ENCODE measurements at places on chromosomes 1 and 21. TPM values are rescaled to one million over a fixed set of nuclear protein-coding genes. Genes with fewer than 3 reads are reported as not detected.

The HCRTR1 gene
- not detected for total RNA-seq

The SORT1 gene
- total RNA-seq: 3.6 TPM

The GCSAML gene
- total RNA-seq: 0.42 TPM

DNA sequence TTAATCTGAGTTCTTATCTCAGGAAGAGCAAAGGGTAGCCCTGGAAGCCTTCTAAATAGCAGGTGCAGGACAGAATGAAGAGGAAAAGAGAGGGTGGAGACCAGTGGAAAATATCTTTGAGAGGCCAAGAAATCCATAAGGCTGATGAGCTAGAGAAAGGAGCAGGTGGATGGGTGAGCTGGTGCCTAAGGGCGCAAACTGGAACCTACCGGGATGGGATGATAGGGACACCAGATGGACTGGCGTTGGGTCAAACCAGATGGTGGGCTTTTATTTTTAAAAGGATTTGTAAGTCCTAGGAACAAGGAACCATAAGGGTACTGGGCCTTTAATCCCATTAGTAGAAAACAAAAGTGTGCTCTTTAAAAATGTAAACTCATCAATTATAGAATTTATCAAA is 59.7 kb downstream of the RGL1 start:
- H3K27me3 ChIP-seq: no peaks in the 10 kb centered on the region
- DNase-seq: no peak
- H3K27ac ChIP-seq: no peak overlapping the region
- no peaks in the 10 kb centered on the region for H3K4me1 ChIP-seq

DNA sequence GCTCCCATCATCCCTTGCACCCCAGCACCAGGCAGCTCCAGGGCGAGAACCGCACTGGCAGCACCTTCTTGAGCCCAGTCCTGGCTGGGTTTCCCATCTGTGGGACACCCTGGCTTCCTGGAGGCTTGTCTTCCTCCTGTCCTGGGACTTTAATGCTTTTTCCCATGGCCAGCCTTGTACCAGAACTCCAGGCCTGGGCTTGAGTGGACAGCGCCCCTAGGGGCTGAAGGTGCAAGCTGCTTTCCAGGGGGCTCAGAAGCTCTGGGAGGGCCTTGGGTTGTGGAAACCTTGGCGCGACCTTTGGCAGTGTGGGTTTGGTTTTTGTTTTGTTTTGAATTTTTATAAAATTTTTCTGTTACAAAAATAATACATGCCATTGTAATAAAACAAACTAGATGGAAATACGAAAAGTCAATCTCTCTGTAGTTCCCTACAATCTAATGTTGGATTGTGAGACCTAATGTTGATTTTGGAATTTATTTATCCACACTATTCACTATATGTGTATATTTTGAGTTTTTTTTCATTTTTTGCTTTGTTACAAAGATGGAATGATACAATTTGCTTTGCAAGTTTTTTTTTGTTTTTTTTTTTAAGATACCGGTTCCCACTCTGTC is 33.8 kb upstream of the RPL11 start:
- no peaks in the 10 kb centered on the region for H3K36me3 ChIP-seq
- DNase-seq: no peak
- H3K27me3 ChIP-seq: no peaks in the 10 kb centered on the region
- no peak overlapping the region for H3K27ac ChIP-seq

DNA sequence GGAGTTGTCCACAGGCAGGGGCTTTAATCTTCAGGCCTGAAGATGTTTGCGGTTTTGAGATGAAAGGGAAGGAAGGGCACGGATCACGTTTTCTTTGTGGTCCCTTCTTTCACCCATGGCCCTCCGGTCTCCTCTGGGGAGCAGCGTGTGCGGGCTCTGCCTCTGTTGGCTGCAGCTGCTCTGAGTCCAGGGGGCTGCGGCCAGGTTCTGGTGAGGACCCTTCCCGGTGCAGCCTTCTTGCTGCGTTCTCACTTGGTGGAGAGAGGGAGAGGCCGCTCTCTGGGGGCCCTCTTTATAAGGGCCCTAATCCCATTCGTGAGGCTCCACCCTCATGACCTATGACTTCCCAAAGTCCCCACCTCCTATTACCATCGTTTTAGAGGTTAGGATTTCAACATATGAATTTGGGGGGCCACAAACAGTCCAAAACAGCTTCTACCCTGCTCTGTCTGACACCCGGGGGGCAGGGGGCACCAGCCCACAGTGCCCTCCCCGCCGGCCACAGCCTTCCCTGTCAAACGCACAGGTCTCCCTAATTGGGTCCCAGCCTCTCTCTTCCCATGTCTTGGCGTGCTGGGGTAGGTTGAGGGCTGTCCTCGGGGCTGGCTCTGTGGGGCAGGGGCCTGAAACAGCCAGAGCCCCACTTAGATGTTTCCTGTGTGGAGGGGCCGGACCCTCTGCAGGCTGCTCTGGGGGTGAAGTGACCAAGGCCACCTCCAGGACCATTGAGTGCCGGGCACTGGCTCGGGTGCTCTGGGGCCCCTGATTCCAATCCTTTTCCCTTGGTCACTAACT is 100.1 kb upstream of the C1orf174 start:
- H3K27me3 ChIP-seq: peaks cover 2% of the 10 kb centered on the region
- no peak overlapping the region for H3K27ac ChIP-seq
- DNase-seq: no peak
- H3K36me3 ChIP-seq: no peaks in the 10 kb centered on the region
- no peaks in the 10 kb centered on the region for H3K4me1 ChIP-seq
- H3K4me3 ChIP-seq: no peak overlapping the region

The DCST1 gene
- total RNA-seq: not detected

GRCh38 chr1:50915621-50916020 is 44.4 kb downstream of the FAF1 start:
- no peak overlapping the region for H3K4me3 ChIP-seq
- DNase-seq: no peak
- no peaks in the 10 kb centered on the region for H3K4me1 ChIP-seq
- no peaks in the 10 kb centered on the region for H3K27me3 ChIP-seq

DNA sequence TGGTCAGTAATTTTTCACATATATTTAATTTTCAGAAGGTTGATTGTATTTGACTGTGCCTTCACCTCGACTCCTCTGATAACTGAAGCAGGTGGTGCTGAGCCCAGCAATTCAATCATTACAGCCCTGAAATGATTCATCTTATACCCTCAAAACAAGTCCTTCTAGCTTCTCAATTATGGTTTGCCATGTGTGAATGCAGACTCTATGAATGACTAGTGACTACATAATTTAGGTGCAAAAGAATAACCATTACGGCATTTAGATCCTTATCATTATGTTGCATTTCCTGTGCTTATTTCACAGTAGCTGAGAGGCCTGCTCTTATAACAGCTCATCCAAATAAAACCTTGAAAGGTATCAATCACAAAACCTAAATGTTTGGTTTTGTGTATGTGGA is 54.0 kb upstream of the COL11A1 start:
- no peaks in the 10 kb centered on the region for H3K4me1 ChIP-seq
- no peaks in the 10 kb centered on the region for H3K36me3 ChIP-seq
- H3K27ac ChIP-seq: no peak overlapping the region
- no peak overlapping the region for H3K4me3 ChIP-seq
- no peaks in the 10 kb centered on the region for H3K27me3 ChIP-seq

GRCh38 chr1:235902677-235903542 is 36.2 kb upstream of the LYST start:
- H3K4me3 ChIP-seq: no peak overlapping the region
- no peaks in the 10 kb centered on the region for H3K36me3 ChIP-seq
- DNase-seq: no peak
- H3K27me3 ChIP-seq: no peaks in the 10 kb centered on the region

- no peaks in the 10 kb centered on the region for H3K27me3 ChIP-seq
- no peaks in the 10 kb centered on the region for H3K4me1 ChIP-seq
- no peaks in the 10 kb centered on the region for H3K36me3 ChIP-seq
- no peak overlapping the region for H3K27ac ChIP-seq
- no peak overlapping the region for H3K4me3 ChIP-seq
Measured at GRCh38 chr1:8966606-8967005, 20.9 kb downstream of the CA6 start.

- no peaks in the 10 kb centered on the region for H3K36me3 ChIP-seq
- H3K4me3 ChIP-seq: no peak overlapping the region
- peaks cover 3% of the 10 kb centered on the region for H3K4me1 ChIP-seq
- H3K27me3 ChIP-seq: no peaks in the 10 kb centered on the region
- no peak overlapping the region for H3K27ac ChIP-seq
Measured at GRCh38 chr21:36976882-36977651, 10.6 kb upstream of the HLCS start.

The FALEC gene
- 0.19 TPM for total RNA-seq

- H3K27ac ChIP-seq: no peak overlapping the region
- DNase-seq: no peak
- H3K4me1 ChIP-seq: no peaks in the 10 kb centered on the region
- no peaks in the 10 kb centered on the region for H3K36me3 ChIP-seq
- no peaks in the 10 kb centered on the region for H3K27me3 ChIP-seq
Measured at GRCh38 chr1:191065771-191066170, 588.1 kb upstream of the BRINP3 start.

DNA sequence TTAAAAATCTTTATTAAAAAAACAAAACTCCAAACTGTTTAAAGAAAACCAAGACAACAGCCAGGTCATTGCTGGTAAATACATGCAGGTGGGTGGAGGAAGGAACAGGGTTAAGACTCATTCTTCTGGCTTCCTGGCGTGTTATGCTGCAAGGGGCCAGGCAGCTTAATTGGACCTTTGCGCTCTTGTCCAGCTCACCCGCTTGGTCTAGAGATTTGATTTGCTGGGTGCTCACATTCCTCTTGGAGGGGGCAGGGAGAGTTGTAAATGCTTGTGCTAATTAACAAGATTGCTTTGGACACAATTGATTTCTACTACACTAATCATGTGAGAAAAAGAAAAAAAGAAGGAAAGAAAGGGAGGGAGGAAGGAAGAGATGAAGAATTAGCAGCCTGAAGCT is 10.5 kb downstream of the CEP104 start:
- H3K27ac ChIP-seq: no peak overlapping the region
- H3K36me3 ChIP-seq: peaks cover 53% of the 10 kb centered on the region
- DNase-seq: no peak
- no peaks in the 10 kb centered on the region for H3K4me1 ChIP-seq

The GNAT2 gene
- total RNA-seq: 0.14 TPM

GRCh38 chr1:228095938-228096337 is 7.2 kb downstream of the C1orf35 start:
- H3K4me1 ChIP-seq: peaks cover 3% of the 10 kb centered on the region
- H3K27me3 ChIP-seq: no peaks in the 10 kb centered on the region
- peaks cover 57% of the 10 kb centered on the region for H3K36me3 ChIP-seq
- H3K27ac ChIP-seq: no peak overlapping the region

The PTPN22 gene
- 51.1 TPM for total RNA-seq

- no peak for DNase-seq
- no peaks in the 10 kb centered on the region for H3K27me3 ChIP-seq
- peaks cover 5% of the 10 kb centered on the region for H3K36me3 ChIP-seq
- peak overlapping the region; percentile 68 for H3K4me3 ChIP-seq
- peaks cover 4% of the 10 kb centered on the region for H3K4me1 ChIP-seq
- peak overlapping the region; percentile 93 for H3K27ac ChIP-seq
Measured at GRCh38 chr1:168179438-168180147, 831 bp downstream of the TIPRL start.

The VHLL gene
- not detected for total RNA-seq

The SH2D2A gene
- 17.9 TPM for total RNA-seq

The ABCA4 gene
- total RNA-seq: 0.24 TPM

The AK2 gene
- total RNA-seq: 156 TPM

DNA sequence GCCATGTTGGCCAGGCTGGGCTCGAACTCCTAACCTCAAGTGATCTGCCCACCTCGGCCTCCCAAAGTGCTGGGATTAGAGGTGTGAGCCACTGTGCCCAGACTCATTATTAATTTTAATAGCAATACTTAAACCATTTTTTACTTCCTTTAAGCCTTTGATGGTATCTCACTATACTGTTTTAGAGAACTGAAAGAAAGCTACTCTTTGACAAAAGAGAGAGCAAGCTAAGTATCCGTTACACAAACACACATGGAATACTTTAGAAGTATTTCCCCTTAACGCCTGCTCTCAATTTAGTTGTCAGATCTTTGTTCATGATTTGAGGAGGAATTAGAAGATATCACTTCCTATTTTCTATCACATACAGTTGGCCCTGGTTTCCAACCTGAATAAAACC is 189.4 kb downstream of the COP1 start:
- H3K27me3 ChIP-seq: no peaks in the 10 kb centered on the region
- no peaks in the 10 kb centered on the region for H3K4me1 ChIP-seq
- peaks cover 13% of the 10 kb centered on the region for H3K36me3 ChIP-seq

The C1QTNF12 gene
- 2.1 TPM for total RNA-seq

DNA sequence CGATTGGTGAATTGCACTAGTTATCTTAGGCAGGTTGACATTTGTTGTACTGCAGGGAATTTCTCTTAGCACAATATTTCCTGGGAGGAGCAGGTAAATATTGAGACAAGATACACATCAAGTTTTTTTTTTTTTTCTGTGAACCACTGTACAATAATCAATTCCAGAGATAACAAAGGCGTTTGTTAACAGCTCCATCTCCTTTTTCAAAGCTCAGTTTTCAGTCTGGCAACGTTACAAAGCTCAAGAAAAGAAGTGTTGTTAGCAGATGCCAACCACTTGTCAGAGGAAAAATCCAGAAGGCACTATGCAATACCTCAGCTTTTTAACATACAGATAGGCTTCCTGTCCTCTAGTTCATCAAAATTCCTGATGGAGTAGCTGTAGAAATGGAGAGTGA is 40.9 kb upstream of the DAB1 start:
- H3K4me3 ChIP-seq: no peak overlapping the region
- no peaks in the 10 kb centered on the region for H3K36me3 ChIP-seq
- no peaks in the 10 kb centered on the region for H3K27me3 ChIP-seq
- H3K4me1 ChIP-seq: no peaks in the 10 kb centered on the region
- no peak overlapping the region for H3K27ac ChIP-seq

DNA sequence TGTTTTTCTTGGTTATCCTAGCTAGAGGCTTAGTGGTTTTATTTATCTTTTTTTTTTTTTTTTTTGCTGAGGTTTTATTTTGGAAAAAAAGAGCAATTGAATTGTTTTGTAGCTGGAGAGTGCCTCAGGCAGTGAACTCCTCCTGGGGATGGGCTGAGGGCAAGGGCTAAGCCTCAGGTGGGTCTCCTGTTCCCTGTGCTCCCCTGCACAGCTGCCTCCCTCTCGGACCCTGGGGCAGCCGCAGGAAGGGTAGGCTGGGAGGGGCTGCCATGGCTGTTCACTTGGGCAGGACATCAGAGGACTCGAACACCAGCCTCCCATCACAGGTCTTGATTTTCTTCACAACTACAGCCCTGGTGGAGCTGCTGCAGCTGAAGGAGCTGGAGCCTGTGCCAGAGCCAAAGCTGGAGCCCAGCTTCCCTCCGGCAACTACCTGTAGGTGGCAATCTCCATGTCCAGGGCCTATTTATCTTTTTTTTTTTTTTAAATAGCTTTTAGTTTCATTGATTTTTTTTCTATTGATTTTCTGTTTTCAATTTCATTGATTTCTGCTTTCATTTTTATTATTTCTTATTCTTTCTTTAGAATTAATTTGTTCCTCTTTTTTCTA is 28.9 kb downstream of the LEPR start:
- no peak overlapping the region for H3K4me3 ChIP-seq
- H3K4me1 ChIP-seq: no peaks in the 10 kb centered on the region
- no peak for DNase-seq
- no peaks in the 10 kb centered on the region for H3K36me3 ChIP-seq
